Hematopoietic multipotent progenitor cell treated with erythropoietin and hydrocortisone succinate and interleukin-3 and kit ligand, for 4 days (in vitro differentiated cells): ENCODE measurements at places on chromosomes 16 and 17.

GRCh38 chr17:74349120-74349519, 12.5 kb downstream of the BTBD17 start:
- no peak for DNase-seq

GRCh38 chr17:40932608-40933007, 4.8 kb downstream of the KRT23 start:
- DNase-seq, result no peak

DNA sequence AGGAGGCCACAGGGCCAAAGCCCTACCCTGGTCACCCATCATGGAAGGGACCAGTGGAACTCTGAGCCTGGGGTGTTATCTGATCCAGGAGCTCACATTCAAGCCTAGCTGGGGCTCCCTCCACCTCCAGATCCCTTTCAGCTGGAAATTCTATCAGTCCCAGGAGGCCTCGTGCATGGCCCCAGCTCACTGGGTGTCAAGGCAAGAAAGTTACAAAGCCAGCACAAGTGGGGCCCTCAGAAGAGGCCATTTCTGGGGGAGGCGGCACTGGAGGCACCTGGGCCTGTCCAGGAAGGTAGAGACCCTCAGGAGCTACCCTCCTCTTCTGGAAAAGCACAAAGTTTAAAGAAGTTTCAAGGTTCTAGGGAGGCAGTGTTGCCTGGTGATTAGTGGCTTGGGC, 4.8 kb downstream of the CA7 start:
- no peak for DNase-seq

- no peak for DNase-seq
Observed at GRCh38 chr16:67154578-67155294, 3.9 kb upstream of the B3GNT9 start.

DNA sequence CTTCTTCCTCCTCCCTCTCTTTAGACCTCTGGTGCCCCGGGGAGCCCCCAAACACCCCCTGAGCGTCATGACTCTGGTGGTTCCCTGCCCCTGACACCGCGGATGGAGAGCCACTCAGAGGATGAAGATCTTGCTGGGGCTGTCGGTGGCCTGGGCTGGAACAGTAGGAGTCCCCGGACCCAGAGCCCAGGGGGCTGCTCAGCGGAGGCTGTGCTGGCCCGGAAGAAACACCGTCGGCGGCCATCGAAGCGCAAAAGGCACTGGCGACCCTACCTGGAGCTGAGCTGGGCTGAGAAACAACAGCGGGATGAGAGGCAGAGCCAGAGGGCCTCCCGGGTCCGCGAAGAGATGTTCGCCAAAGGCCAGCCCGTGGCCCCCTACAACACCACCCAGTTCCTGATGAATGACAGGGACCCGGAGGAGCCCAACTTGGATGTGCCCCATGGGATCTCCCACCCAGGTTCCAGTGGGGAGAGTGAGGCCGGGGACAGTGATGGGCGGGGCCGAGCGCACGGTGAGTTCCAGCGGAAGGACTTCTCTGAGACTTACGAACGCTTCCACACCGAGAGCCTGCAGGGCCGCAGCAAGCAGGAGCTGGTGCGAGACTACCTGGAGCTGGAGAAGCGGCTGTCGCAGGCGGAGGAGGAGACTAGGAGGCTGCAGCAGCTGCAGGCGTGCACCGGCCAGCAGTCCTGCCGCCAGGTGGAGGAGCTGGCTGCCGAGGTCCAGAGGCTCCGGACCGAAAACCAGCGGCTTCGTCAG, 7.5 kb downstream of the HEXIM2 start:
- no peak for DNase-seq

- no peak for DNase-seq
Observed at GRCh38 chr16:2508722-2509400, 4.9 kb upstream of the ATP6V0C start.

DNA sequence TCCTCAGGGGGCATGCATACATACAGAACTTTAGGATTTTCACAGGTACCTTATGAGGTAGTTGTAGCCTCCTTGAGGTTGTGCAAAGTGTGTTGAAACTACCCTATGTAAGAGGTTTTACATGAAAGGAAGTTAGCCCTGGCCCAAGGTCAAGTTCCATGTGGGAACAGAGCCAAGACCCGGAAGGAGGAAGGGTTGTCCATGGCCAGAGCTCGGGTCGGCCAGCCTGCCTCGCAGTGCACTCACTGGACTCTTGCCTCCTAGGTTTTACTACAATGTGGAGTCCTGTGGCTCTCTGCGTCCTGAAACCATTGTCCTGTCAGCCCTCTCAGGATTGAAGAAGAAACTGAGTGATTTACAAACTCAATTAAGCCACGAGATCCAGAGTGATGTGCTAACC, 8.2 kb downstream of the POLR2C start:
- no peak for DNase-seq

GRCh38 chr16:11631214-11631613, 37.0 kb upstream of the SNN start:
- DNase-seq, result no peak

DNA sequence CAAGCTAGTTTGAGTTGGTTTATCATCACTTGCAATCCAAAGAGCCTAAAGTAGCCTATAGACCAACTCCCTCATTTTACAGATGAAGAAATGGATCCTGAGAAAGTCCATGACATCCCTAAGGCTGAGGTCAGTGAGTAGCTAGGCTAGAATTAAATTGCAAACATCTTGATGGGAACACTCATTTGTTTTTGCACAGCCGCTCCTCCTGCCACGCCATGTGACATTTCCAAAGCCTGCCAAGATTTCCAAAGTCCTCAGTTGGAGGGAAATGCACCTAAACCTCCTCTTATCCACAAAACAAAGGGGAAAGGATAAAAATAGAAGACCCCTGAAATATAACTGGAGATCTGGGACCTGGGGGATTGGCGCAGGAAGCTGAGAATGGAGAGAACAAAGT, 15.0 kb downstream of the TMEM92 start:
- no peak for DNase-seq

DNA sequence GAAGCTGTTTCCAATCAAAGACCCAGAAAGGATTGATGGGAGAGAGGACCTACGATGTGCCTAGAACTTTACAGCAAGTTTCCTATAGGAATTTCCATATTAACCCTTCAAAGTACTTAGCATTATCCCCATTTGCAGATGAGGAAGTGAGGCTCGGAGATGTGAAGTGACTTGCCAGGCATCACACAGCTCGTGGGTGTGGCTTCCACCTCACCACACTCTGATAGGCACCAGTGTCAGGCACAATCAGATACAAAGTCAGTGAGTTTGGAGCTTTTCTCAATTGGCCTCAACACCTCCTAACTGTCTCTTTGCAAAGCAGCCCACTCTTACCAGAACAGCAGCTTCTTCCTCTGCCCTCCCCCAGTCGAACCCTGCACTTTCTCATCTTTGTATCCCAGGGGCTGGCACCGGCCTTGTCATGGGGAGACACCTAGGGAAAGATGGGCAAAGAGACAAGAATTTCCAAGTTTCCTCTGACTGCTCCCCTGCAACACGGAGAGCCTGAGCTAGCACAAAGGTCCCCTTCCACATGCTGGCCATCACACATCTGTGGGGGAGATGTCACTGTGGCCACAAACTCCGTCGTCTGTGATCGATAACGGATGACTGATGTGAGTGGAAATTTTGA, 37.4 kb upstream of the CCL1 start:
- DNase-seq, result peak; percentile 79

GRCh38 chr17:32116937-32117336, 25.4 kb upstream of the RHOT1 start:
- DNase-seq, result no peak

DNA sequence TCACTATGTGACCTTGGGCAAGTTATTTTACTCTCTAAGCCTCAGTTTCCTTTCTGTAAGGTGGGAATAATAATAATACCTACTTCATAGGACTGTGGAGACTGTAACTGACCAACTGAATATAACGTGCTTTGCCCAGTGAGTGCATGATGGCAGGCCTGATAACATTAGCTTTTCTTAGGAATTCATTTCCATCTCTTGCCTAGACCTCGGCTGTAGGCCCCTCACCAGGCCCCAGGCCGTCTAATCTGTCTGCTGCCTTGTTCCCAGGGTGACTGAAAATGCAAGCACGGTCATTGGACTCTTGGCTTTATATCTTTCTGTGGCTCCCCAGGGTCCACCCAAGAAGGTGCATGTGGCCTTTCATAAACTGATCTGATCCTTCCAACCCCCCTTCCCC, 6.7 kb upstream of the UBE2O start:
- DNase-seq, result no peak

GRCh38 chr16:53789137-53789536, 85.2 kb downstream of the FTO start:
- no peak for DNase-seq

GRCh38 chr17:73093286-73093685, 798 bp upstream of the SLC39A11 start:
- DNase-seq, result no peak

DNA sequence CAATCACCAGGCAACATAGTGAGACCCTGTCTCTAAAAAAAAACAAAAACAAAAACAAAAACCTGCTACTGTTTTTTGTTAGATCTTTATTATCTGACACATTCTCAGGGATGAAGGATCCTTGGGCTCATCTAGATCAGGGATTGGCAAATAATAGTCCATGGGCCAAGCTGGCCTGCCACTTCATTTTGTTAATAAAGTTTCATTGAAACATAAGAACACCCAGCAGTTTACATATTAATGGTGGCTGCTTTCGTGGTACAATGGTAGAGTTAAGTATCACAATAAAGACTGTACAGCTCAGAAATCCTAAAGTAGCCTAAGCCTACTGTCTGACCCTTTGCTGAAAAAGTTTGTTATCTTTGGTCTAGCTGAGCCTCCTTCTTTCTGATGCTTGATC, 32.9 kb upstream of the CLEC18A start:
- DNase-seq, result no peak

DNA sequence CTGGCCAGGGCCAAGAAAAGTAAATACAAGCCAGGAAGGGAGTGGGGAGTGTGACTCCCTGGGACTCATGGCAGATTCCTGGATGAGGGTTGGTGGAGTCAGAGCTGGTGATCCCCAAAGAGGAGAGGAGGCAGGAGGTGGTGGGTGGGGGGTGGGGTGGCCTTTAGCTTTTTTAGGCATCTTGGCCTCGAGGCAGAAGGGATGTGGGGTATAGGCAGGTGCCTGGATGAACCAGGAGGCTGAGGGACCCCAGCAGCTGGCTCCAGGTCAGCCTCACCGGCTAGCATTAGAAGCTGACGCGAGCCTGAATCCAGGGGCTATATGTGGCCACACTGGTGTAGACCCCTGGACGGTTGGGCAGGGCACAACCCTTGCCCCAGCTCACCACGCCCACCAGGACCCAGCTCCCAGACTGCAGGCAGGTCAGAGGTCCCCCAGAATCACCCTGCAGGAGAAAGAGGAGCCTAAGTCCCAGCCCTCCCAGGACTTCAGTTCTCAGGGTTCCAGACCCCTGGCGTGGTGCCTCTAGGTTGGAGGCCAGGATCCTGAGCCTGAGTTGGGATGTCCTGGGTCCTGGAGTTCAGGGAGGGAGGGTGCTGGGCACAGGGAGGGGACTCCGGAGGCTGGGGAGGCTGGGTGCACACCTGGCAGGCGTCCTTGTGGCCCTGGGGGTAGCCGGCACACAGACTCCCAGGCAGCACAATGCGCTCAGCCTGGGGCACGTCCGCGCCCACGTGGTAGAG, 2.8 kb downstream of the PRSS33 start:
- no peak for DNase-seq

- DNase-seq, result no peak
Observed at GRCh38 chr16:72604375-72604774, 432.4 kb upstream of the PMFBP1 start.

- DNase-seq, result no peak
Observed at GRCh38 chr16:11139326-11140097, 116.5 kb downstream of the SOCS1 start.

- DNase-seq, result no peak
Observed at GRCh38 chr16:67917140-67917851, 14.4 kb downstream of the CTRL start.

- DNase-seq, result peak; percentile 66
Observed at GRCh38 chr16:85568519-85568918, 44.6 kb upstream of the GSE1 start.

- DNase-seq, result no peak
Observed at GRCh38 chr17:61400717-61401388, 1.2 kb downstream of the TBX2 start.

DNA sequence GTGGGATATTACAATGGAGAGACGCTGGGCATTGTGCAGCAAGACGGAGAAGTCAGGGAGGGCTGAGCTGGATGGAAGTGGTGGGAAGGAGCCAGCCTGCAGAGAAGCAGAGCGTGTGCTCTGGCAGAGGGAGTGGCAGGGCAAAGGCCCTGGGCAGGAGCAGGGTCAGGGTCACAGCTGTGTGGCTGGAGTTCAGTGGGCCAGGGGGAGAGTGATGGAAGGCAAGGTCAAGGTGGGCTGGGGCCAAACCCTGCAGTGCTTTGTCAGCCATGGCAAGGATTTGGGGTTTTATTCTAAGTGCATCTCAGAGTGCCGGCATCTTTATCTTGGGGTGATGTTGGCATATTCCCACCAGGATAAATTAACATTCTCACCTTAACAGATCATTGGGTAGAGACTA, 31.9 kb upstream of the C16orf78 start:
- DNase-seq, result no peak

GRCh38 chr17:19592316-19592715, 56.2 kb upstream of the ALDH3A2 start:
- no peak for DNase-seq

- peak; percentile 73 for DNase-seq
Observed at GRCh38 chr17:66829386-66829864, 5.5 kb upstream of the CACNG5 start.

DNA sequence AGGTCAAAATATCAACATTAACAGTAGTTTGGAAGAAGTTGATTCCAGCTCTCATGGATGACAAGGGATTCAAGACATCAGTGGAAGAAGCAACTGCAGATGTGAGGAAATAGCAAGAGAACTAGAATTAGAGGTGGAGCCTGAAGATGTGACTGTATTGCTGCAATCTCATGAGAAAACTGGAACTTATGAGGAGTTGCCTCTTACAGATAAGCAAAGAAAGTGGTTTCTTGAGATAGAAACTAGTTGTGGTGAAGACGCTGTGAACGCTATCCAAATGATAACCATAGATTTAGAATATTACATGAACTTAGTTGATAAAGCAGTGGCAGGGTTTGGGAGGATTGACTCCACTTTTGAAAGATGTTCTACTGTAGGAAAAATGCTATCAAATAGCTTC, 67.8 kb downstream of the GOSR1 start:
- DNase-seq, result peak; percentile 91

- DNase-seq, result no peak
Observed at GRCh38 chr17:28972437-28972836, 21.1 kb upstream of the PHF12 start.

DNA sequence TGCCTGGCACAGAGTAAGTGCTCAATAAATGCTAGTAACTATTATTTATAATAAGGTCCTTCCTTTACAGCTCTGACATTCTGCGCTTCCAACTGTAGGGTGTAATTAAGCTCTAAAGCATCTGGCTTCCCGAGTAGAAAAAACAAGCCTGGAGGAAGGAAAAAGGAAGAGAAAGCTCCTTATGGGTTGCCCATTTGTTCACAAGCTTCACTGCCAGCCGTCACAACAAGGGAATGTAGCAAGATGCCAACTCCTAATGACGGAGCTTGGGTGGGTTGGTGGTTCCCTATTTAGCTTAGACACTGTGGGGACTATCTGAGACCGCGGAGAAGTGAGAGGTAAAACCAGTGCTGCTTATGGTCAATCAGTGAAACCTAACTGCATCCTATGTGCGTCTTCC, 7.3 kb upstream of the RPRML start:
- DNase-seq, result no peak
